Bronchial epithelial cell (primary cell): ENCODE measurements at places on chromosomes 7 and 10.
A peak's percentile ranks its signal among the peaks of the same experiment; 100 is the strongest.

DNA sequence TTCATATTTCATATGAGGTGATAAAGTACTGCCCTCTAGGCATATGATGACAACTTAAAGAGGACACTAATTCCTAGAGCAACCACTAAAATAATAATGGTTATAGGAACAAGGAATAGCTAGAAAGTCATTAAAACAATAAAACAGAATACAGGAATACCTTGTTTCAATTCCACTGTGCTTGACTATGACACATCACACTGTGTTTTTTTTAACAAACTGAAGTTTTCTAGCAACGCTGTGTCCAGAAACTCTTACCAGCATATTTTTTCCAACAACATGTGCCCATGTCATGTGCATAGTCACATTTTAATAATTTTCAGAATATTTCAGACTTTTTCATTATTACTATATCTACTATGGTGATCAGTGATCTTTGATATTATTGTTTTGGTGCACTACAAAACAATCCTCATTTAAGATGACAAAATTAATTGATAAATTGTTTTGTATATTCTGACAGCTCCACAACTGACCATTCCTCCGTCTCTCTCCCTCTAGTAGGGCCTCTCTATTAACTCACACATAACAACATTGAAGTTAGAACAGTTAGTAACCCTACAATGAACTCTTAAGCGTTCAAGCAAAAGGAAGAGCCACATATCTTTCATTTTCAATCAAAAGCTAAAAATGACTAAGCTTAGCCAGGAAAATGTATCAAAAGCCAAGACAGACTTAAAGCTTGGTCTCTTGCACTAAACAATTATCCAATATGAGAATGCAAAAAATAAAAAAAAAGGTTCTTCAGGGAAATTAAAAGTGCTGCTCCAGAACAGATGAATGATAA lies 85.8 kb downstream of the SNX13 start:
- no peak for DNase-seq

DNA sequence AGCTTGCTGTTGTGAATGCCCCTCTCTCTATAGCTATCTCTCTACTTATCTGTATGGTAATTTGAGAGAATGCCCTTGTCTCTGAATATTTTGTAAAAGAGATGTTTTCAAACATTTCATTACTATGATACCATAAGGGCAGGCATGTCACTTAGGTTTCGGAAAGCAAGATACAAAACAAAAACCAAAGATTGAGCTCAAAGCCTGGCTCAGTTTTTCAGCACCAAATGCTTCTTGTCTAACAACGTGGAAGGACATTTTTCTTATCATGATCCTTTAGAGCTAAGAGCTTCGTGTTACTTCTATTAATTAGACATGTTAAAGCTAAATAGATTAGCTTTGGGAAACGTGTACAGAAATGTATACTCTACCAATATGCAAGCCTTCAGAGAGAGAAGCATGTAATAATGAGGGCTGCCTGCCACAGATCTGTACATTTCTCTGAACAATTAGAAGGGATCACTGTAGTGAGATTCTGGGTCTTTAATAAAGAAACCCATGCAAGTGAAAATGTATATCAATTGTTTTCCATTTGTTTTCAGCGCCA lies 148.9 kb downstream of the ARID5B start:
- no peak for DNase-seq

DNA sequence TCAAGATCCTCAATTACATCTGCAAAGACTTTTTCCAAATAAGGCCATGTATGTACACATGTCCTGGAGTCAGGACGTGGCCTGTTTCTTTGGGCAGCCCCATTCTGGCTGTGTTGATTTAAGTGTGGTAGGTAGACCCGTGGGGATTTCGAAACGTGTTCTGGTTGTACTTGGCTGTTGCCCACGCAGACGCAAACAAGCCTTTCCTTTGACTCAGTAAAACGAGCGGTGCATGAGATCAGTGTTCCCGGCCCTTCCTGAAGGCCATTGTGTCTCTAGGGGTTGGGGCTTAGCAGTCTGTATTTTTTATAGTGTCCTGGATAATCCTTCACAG lies 64.8 kb upstream of the DNAJB6 start:
- DNase-seq = peak; percentile 99

- DNase-seq = no peak
These were observed 14.1 kb upstream of the PPA1 start for GRCh38 chr10:70247360-70247759.

GRCh38 chr7:23530405-23530804 lies 1.4 kb downstream of the TRA2A start:
- peak; percentile 54 for DNase-seq

DNA sequence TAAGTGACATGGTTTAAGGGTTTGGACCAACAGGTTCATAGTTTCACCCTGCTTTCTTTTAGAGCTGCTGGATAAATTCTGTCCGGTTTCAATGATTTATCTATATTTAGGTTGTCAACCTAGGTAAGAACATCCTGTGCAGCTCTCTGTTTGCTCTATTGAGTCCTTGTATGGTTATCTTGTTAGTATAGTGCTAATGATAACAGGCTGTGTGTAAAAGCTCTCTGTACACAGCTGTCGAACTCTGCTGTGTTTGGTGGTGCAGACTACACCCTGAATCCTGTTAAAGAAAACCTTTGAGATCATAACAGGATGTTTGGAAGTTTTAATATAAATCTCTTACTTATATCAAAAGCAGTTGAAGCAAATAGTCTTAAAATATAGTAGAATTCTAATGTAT lies 219.2 kb downstream of the SDK1 start:
- no peak for DNase-seq

GRCh38 chr10:129140921-129141885 lies 325.8 kb upstream of the MGMT start:
- DNase-seq = no peak

GRCh38 chr10:62182595-62182994 lies 86.0 kb downstream of the RTKN2 start:
- DNase-seq = no peak

GRCh38 chr7:44050915-44051560 lies 6.5 kb downstream of the DBNL start:
- DNase-seq = no peak

- no peak for DNase-seq
These were observed 52.6 kb downstream of the ZNF37A start for GRCh38 chr10:38146579-38147333.

DNA sequence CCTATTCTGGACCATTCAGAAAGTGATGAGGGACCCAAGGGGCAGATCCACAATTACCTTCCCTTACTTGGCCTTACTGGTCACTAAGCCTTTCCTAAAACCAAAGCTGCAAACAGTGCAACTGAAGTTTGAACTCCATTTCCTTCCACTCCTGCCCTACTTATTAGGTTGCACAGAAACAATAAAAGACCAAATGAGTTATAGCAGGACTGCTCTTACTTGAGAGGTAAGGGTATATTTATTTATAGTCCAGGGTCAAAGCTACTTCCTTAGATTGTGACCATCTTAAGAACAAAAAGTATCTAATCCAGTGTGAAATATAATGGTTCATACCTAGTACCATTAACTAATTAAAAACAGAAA lies 27.0 kb downstream of the CDK6 start:
- no peak for DNase-seq

DNA sequence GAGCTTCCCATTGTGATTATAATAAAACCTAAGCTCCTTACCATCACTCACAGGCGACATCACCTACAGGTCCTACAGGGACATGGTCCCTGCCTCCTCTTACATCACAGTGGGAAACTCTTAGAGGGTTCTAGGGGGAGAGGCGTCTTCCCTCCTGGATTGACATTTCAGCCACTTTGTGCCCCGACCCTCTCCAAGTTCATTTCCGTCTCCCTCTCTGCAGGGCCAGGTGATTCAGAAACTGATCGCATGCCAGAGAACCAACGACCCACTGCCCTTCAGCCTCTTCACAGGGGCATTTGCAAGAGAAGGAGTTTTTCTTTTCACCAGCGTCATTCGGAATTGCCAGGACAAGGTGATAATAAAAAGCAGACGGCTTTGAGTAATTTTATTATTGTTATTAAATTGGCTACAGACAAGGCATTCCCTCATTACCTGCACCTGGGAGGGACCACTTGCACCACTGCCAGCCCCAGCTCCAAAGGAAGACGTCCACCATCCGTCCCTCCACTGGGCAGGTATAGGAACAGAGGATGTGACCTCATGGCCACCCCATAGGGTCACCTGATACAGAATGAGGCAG lies 85.8 kb upstream of the CUX1 start:
- DNase-seq = no peak

GRCh38 chr10:64449603-64450002 lies 928.4 kb downstream of the REEP3 start:
- DNase-seq = no peak

DNA sequence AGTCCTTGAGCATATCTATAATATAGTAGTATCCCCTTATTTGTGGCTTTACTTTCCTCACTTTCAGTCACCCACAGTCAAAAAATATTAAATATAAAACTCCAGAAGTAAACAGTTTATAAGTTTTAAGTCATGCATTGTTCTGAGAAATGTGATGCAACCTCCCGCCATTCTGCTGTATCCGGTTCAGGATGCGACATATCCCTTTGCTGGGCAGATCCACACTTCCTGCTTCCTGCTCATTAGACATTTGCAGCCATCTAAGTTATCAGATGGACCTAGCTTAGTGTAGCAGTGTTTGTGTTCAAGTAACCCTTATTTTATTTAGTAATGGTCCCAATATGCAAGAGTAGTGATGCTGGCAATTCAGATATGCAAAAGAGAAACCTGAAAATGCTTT lies 38.9 kb upstream of the BMS1 start:
- no peak for DNase-seq

DNA sequence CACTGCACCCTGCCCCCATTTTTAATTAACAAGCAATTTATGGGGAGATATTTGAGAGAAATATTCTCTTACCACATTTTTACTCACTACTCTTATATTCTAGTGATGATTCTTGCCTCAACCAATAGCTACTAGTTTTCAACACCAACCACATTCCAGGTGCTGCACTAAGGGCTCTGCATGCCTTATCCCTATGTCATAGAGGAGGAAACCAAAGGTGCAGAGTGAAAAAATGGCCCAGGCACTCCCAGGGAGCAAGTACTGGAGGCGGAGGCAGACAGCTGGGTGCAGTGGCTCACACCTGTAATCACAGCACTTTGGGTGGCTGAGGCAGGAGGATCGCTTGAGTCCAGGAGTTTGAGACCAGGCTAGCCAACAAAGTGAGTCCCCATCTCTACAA lies 35.5 kb upstream of the TPST1 start:
- peak; percentile 69 for DNase-seq

- DNase-seq = peak; percentile 85
These were observed 88.6 kb downstream of the RNF216 start for GRCh38 chr7:5692845-5693278.
